ENCODE measurements at places on chromosomes 16 and 17. TPM values are rescaled to one million over a fixed set of nuclear protein-coding genes. Genes with fewer than 3 reads are reported as not detected.

Gene PRKCB
- total RNA-seq, result 75.8 TPM

Gene TPSD1
- total RNA-seq, result not detected

Gene PERCC1
- 0.25 TPM for total RNA-seq

Gene PSMD11
- total RNA-seq, result 157 TPM

Gene ZG16
- not detected for total RNA-seq

- H3K4me1 ChIP-seq, result peaks cover 69% of the 10 kb centered on the region
- peaks cover 65% of the 10 kb centered on the region for H3K36me3 ChIP-seq
- peak overlapping the region; percentile 25 for H3K4me3 ChIP-seq
- H3K27ac ChIP-seq, result no peak overlapping the region
Measured at GRCh38 chr16:74657870-74658642, 8.6 kb downstream of the RFWD3 start.

- H3K4me1 ChIP-seq, result peaks cover 77% of the 10 kb centered on the region
- no peak overlapping the region for H3K4me3 ChIP-seq
- no peaks in the 10 kb centered on the region for H3K27me3 ChIP-seq
- no peak overlapping the region for H3K27ac ChIP-seq
- no peak for DNase-seq
Measured at GRCh38 chr16:4494746-4495490, 18.7 kb downstream of the HMOX2 start.

GRCh38 chr17:76444518-76445311, 8.2 kb downstream of the UBE2O start:
- H3K4me3 ChIP-seq, result peak overlapping the region; percentile 26
- no peak overlapping the region for H3K27ac ChIP-seq

- H3K4me3 ChIP-seq, result no peak overlapping the region
- no peaks in the 10 kb centered on the region for H3K27me3 ChIP-seq
- H3K36me3 ChIP-seq, result no peaks in the 10 kb centered on the region
- no peak overlapping the region for H3K27ac ChIP-seq
- DNase-seq, result no peak
- H3K4me1 ChIP-seq, result no peaks in the 10 kb centered on the region
Measured at GRCh38 chr17:70599198-70599597, 429.9 kb downstream of the KCNJ2 start.

DNA sequence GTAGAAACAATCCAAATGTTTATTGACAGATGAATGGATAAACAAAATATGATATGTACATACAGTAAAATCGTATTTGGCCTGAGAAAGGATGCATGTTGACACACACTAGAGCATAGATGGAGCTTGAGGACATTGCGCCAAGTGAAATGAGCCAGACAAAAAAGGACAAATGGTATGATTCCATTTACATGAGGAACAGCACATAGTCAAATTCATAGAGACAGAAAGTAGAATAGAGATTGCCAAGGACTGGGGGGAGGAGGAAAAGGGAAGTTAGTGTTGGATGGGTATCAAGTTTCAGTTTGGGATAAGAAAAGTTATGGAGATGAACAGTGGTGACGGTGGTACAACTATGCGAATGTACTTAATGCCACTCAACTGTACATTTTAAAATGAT, 47.9 kb downstream of the COPRS start:
- H3K27ac ChIP-seq, result no peak overlapping the region
- peaks cover 4% of the 10 kb centered on the region for H3K27me3 ChIP-seq

DNA sequence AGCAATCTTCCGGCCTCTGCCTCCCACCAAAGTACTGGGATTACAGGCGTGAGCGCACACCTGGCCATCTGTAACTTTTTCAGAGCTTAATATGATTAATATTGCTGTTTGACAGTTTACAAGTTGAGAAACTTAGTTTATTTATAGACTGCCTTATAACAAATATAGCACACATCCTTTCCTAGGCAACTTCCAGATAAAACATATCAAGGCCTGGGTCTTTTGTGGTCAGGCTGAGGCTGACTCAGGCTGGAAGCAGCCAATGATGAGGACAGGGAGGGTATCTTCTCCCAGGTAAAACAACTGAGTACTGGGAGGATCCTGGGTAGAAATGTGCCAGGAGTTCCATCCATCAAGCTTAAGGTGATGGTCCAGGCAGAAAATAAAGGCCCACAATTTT, 16.2 kb downstream of the LUC7L start:
- peaks cover 14% of the 10 kb centered on the region for H3K36me3 ChIP-seq
- no peaks in the 10 kb centered on the region for H3K27me3 ChIP-seq
- DNase-seq, result no peak
- H3K27ac ChIP-seq, result no peak overlapping the region
- peaks cover 6% of the 10 kb centered on the region for H3K4me1 ChIP-seq

GRCh38 chr17:2042933-2043332, 1.1 kb downstream of the OVCA2 start:
- H3K4me3 ChIP-seq, result peak overlapping the region; percentile 90
- DNase-seq, result no peak
- no peaks in the 10 kb centered on the region for H3K27me3 ChIP-seq
- H3K36me3 ChIP-seq, result peaks cover 20% of the 10 kb centered on the region
- peak overlapping the region; percentile 91 for H3K27ac ChIP-seq

DNA sequence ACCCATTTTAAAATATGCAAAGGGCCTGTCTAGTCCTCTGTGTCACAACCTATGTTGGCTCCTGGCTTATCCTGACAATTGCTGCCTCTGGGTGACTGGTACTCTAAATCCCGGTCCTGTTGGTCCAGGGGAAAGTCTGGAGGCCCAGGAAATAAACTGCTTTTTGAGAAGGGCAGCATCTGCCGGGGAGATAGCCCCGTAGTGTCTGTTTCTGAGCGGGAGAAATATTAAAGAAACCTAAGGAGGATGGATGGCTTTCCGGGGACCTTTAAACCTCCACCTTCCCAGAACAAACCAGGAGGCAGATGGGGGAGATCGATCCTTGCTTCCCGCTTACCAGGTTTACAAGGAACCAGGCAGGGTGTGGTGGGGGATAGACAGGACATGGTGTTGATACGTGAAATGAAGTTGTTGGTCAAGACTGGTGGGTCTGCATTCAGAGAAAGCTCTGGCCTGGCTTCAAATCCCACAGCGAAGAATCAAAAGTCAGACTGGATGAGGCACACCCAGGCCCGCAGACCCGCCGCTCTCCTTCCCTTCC, 3.8 kb downstream of the HOXB2 start:
- peak overlapping the region; percentile 89 for H3K4me3 ChIP-seq
- DNase-seq, result no peak
- H3K4me1 ChIP-seq, result peaks cover 27% of the 10 kb centered on the region
- peaks cover 10% of the 10 kb centered on the region for H3K36me3 ChIP-seq

- no peak for DNase-seq
- H3K27me3 ChIP-seq, result no peaks in the 10 kb centered on the region
- no peak overlapping the region for H3K27ac ChIP-seq
- no peaks in the 10 kb centered on the region for H3K4me1 ChIP-seq
- no peak overlapping the region for H3K4me3 ChIP-seq
Measured at GRCh38 chr16:57750796-57751538, 15.4 kb downstream of the KATNB1 start.

DNA sequence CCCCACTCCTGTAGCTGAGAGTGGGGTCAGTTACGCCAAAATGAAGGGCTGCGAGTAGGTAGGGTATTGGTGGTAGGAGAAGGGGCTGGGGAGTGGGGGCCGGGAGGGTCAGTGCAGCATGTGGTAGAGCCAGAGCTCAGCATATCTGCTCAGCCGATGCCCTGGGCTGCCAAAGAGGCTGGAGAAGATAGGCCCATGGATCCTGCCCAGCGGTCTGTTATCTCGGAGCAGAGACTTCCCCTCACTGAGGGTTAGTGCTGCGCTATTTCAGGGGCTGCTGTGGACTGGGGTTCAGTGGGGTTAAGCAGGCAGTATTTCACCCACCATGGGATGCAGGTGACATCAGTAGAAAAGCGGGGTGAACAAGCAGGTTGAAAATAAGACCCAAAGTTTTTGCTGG, 19.7 kb downstream of the RHBDL3 start:
- H3K4me3 ChIP-seq, result no peak overlapping the region
- H3K4me1 ChIP-seq, result no peaks in the 10 kb centered on the region
- no peak overlapping the region for H3K27ac ChIP-seq
- DNase-seq, result no peak

- no peak for DNase-seq
- H3K27me3 ChIP-seq, result no peaks in the 10 kb centered on the region
- H3K4me1 ChIP-seq, result peaks cover 28% of the 10 kb centered on the region
- H3K4me3 ChIP-seq, result no peak overlapping the region
Measured at GRCh38 chr16:57062329-57062728, 30.1 kb upstream of the CPNE2 start.

Measured in activated naive CD8-positive, alpha-beta T cell treated with anti-CD3 and anti-CD28 coated beads for 36 hours (primary cell).